ENCODE measurements at places on chromosomes 1 and 21.

DNA sequence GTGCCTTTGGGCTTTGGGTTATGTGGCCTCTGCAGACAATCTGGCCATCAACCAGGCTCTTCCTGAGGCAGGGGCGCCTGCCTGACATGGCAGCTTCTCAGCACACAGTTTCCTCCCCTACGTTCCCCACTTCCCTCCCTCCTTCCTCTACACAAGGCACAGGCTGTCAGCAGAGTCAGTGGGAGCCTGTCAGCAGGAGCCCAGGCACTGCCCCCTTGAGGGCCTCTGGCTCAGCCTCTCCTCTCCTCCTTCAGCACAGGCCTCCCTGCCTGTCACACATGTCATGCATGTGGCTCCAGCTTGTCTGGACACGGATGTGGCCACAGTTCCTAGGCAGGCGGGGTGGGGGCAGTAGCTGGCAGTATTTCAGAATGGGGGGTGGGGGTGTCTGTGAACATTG, 52.2 kb upstream of the ARTN start:
- DNase-seq = no peak

GRCh38 chr1:40478276-40478675, 1.2 kb downstream of the ZFP69 start:
- no peak for DNase-seq

- no peak for DNase-seq
These were observed 3.5 kb upstream of the LRRC38 start for GRCh38 chr1:13517193-13517812.

DNA sequence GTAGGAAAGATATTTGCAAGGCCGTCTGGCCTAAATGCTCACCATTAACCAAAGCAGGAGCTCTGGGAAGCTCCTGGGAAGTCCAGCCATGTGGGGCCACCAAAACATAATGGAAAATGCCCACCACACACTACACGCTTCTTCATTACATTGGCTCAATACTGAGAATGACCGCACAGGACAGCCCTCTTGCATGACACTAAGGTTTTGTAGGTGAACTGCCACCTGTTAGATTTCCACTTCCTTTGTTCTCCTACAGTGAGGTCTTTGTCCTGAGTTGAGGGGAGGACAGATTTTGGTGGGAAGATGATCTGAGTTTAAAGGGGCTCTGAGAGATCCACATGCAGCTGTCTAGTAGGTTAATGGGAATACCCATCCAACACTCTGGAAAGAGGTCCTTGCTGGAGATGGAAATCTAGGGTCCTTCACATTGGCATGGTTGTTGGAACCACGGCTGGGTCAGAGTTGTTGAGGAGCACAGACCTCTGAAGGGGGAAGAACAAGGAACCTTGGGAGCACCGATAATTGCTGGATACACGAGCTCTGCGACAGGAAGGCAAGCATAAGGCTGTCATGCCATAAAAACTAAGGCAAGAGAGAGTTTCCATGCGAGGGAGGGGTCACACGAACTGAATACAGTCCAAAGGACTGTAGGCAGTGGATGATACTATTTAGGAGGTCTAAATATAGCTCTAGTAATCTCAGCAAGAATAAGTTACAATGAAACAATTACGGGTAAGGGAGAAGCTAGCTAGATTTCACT, 105.5 kb upstream of the IRF2BP2 start:
- DNase-seq = no peak

All from breast epithelium (tissue), 4 donors.